OCI-LY7 (cell line): ENCODE measurements at places on chromosomes 11 and 22. TPM values are rescaled to one million over a fixed set of nuclear protein-coding genes. Genes with fewer than 3 reads are reported as not detected.

Gene DERL3
- total RNA-seq = 52.1 and 64.1 TPM in 2 replicates

Gene TREH
- not detected in 2 replicates for total RNA-seq

Gene IFITM10
- total RNA-seq = 0.30 and 1.2 TPM in 2 replicates

Gene MMP8
- total RNA-seq = not detected in 2 replicates

Gene CRYBB2
- total RNA-seq = not detected in 2 replicates

Gene CYB5R2
- not detected in 2 replicates for total RNA-seq

Gene CATSPER1
- not detected in 2 replicates for total RNA-seq

Gene PKP3
- total RNA-seq = not detected in 2 replicates

Gene MAPK11
- total RNA-seq = 18.6 and 19.7 TPM in 2 replicates

Gene MS4A6E
- not detected in 2 replicates for total RNA-seq

Gene TRIM48
- total RNA-seq = not detected in 2 replicates

Gene BLID
- not detected in 2 replicates for total RNA-seq

Gene AQP11
- not detected in 2 replicates for total RNA-seq

Gene SEC14L6
- total RNA-seq = not detected in 2 replicates

Gene PTPN5
- not detected in 2 replicates for total RNA-seq

Gene EFCAB6
- total RNA-seq = not detected in 2 replicates
